Stimulated activated CD8-positive, alpha-beta memory T cell treated with anti-CD3 and anti-CD28 coated beads, Interleukin-7, amount 100 ng/mL, for 1 hour (primary cell): ENCODE measurements at places on chromosomes 12 and 14.

- no peak for DNase-seq
Measured at GRCh38 chr14:57297852-57298251, 29.1 kb downstream of the AP5M1 start.

DNA sequence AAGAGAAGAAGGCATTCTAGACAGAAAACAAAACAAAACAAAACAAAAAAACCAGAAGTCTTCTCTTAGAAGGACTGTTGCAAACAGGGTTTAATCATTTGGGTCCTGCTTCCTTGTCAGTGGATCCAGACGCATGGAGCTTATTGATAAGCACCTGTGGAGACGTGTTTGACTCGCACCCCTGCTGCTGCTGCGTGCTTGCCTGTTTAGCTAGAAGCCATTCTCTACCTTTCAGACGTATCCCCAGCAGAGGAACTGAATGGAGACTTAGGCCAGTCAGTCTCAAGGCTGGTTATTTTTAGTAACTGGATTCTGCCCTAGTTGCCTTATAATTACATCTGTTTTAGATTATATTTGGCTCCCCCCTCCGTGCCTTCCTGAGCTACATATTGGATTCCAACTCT lies 186.1 kb upstream of the EEA1 start:
- DNase-seq = no peak

DNA sequence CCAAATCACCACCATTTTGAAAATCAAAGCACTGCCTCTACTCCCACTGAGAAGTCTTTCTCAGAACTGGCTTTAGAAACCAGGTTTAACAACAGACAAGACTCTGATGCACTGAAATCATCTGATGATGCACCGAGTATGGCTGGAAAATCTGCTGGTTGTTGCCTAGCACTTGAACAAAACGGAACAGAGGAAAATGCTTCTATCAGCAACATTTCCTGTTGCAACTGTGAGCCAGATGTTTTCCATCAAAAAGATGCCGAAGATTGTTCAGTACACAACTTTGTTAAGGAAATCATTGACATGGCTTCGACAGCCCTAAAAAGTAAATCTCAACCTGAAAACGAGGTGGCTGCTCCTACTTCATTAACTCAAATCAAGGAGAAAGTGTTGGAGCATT lies 115.0 kb upstream of the NPAS3 start:
- no peak for DNase-seq

- DNase-seq = no peak
Measured at GRCh38 chr14:92960706-92961566, 38.0 kb downstream of the CHGA start.

DNA sequence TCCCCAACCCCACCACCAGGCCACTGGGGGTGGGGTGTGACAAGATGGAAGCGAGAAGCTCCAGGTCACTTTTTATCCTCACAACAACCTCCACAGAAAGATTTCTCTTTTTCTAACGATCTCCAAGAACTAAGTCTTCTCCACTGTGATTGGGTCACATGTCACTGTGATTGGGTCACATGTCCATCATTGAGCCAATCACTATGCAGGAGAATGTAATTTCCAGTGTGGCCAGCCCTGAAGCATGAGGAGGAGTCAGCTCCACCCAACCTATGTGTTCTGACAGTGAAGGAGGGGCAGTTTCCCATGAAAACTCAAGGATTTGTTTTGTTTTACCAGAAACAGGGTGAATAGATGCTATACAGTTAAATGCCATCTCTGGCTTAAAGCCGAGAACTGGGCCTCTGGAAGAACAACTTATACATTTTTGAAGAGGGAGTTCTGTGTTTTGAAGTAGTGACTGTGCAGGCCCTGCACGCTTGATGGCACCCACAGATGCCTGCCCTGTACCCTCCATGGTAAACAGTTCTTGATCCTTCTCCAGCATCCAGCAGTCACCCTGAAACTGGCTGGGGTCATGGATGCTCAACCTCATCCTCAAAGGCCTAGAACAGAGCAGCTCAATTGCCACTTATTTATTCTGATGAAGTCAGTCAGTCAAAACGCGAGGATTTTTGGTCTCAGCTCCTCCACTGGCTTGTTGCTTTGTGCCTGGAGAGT lies 180.4 kb upstream of the BMP4 start:
- no peak for DNase-seq

- no peak for DNase-seq
Measured at GRCh38 chr12:103640410-103640809, 53.3 kb downstream of the STAB2 start.

GRCh38 chr14:30196861-30197260 lies 269.2 kb upstream of the PRKD1 start:
- no peak for DNase-seq

GRCh38 chr12:40393026-40393425 lies 168.2 kb downstream of the LRRK2 start:
- no peak for DNase-seq

DNA sequence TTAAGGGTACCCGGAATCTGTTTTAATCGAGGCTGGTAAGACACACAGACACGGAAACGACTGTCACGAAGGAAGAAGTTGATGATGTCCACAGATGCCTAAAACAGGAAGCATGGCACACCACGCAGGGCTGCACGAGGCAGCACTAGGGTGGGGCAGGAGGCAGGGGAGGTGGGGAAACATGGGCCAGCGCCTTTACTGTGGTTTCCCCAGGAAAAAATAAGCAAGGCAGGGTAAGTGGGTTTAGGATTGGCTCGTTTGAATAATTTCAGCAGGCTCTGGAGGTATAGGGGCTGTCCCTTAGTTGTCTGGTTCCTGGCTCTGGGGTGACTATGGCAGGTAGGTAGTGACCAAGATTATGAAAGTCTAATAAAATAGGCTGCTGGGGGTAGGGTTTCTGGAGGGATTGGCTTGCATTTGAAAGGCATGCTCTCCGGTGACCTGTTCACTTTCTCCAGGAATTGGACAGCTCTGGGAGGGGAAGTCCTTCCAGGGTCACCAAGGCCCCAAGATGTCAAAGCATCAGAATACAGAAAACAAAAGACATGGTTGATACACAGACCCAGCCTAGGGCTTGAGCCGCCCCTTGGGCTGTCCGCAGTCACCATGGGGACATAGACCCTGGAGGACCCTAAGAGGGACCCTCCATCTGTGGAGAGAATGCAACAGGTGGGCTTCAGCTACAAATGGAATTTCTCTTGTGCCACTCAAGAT lies 35.3 kb downstream of the MAP1LC3B2 start:
- no peak for DNase-seq

GRCh38 chr14:93269341-93270068 lies 62.4 kb downstream of the UBR7 start:
- DNase-seq = no peak

- no peak for DNase-seq
Measured at GRCh38 chr12:89098441-89099112, 253.7 kb downstream of the DUSP6 start.

GRCh38 chr14:32430326-32430725 lies 101.2 kb downstream of the AKAP6 start:
- no peak for DNase-seq

GRCh38 chr14:101738703-101739320 lies 22.7 kb upstream of the PPP2R5C start:
- DNase-seq = no peak

- no peak for DNase-seq
Measured at GRCh38 chr14:94313991-94314655, 9.0 kb downstream of the SERPINA6 start.
